NCI-H446 (cell line): ENCODE measurements at places on chromosomes 5 and 9.

DNA sequence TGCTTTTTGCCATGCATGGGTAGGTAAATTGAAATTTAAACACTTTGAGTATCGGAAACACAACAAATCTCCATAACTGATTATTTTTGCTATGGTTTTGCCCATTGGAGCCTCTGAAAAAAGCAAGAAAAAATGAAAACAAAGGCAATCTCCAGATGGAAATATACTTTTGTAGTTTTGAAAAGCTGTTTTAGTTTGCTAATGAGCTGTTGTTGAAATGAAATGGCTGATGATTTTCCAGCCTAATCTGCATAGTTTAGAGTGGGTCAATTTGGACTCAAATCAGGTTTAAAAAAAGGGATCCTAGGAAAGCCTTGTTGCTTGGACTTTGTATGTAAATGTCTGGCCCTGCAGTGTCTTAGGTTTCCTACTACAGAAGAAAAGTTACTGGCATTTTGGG, 285.8 kb downstream of the CAAP1 start:
- DNase-seq = no peak

- no peak for DNase-seq
Observed at GRCh38 chr9:122912671-122912963, 506 bp downstream of the ZBTB6 start.

DNA sequence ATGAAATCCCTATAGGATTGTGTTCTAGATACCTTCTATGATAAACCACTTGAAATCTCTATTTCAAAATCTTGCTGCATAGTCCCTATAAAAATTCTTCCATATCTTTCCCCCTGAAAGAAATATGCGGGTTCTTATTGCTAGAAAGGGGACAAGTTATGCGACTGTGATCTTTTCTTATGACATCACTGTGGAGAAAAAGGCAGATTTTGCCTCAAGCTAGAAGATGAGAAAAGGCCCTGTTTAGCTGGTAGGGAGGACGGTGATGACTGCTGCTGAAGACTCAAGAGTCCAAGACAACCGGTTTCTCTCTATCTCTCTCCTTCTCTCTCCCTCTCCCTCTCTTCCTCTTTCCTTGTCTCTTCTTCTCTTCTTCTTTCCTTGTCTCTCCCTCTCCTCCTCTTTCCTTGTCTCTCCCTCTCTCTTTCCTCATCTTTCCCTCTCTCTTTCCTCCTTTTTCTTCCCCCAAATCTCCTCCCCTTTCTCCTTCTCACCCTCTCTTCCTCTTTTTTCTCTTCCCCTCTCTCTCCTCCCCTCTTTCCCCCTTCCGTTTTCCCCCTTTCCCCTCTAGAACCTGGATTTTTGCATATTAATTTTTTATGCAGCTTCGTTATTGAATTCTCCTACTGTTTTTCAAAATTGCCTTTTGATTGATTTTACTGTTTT, 5.3 kb downstream of the OR2S2 start:
- DNase-seq = no peak

- no peak for DNase-seq
Observed at GRCh38 chr5:56361398-56361797, 128.3 kb upstream of the ANKRD55 start.

DNA sequence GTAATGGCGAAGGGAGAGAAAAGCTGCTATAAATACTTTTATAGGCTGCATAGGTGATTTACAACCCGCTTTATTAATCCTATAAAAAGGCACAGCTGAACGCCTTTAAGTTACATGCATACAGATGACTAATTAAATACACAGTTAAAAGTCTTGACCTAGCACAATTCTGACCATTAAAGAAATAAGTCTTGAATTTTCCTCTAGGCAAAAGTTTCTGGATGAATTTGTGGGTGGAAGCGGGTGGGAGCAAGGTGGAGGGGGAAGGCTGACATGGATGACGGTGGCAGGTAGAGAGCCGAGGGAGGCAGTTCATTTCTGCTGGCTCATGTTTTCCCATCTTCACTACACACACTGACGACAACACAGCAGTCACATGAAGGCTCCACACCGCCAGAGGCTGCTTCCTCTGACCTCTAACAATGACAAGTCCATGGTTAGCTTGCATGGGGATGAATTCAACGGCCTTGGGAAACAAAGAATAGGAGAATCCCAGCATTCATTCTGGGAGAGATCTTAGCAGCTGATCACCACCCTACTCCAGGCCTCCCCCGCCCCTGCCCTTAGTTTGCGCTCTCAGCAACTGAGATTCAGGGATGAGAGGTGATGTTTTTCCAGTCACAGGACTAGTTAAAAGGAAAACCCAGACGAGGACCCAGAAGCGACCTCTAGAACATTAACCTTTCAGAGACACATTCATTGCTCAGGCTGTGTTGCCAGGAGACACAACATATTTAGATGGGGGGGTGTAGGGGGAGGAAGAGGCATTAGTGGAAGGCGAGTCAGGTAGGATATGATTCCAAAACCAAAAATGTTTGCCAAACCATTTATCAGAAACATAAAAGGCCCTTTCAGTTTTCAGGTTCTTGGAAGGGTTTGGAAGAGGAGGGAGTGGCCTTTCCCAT, 329.3 kb downstream of the PIK3R1 start:
- DNase-seq = no peak

GRCh38 chr5:104998169-104998568, 1435.6 kb upstream of the NUDT12 start:
- no peak for DNase-seq
